ENCODE measurements at places on chromosomes 3 and 15. TPM values are rescaled to one million over a fixed set of nuclear protein-coding genes. Genes with fewer than 3 reads are reported as not detected.

Gene KNG1
- total RNA-seq: not detected

Gene TMEM207
- total RNA-seq: not detected

Gene ZMYND10
- total RNA-seq: 2.2 TPM

Gene ZNF35
- total RNA-seq: 5.4 TPM

Gene LMLN
- 7.9 TPM for total RNA-seq

GRCh38 chr3:57910990-57911389 lies 97.2 kb upstream of the FLNB start:
- no peak overlapping the region for H3K27ac ChIP-seq
- H3K4me1 ChIP-seq: peaks cover 1% of the 10 kb centered on the region
- peaks cover 12% of the 10 kb centered on the region for H3K36me3 ChIP-seq
- H3K4me3 ChIP-seq: no peak overlapping the region

DNA sequence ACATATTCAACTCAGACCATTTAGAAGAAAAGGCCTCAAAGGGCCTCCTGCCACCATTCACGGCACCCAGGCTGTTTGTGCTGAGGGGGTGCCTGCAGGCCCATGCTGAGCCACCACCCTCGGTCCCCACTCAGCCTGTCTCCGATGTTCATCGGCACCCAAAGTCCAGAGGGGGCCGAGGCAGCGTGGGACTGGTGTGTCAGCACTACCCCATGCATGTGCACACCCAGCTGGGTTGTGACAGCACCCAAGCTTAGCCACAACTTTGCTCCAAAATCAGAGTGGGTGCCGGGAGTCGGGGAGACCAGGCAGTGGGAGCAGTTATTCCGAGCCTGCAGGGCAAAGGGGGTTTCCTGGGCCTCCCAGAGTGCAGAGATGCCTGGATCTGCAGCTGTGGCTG lies 508.5 kb upstream of the ZNF717 start:
- no peak overlapping the region for H3K27ac ChIP-seq
- H3K36me3 ChIP-seq: no peaks in the 10 kb centered on the region
- H3K4me3 ChIP-seq: no peak overlapping the region
- H3K4me1 ChIP-seq: no peaks in the 10 kb centered on the region
- no peak for DNase-seq

GRCh38 chr15:83282776-83283137 lies 1.7 kb downstream of the BNC1 start:
- no peaks in the 10 kb centered on the region for H3K36me3 ChIP-seq
- peaks cover 7% of the 10 kb centered on the region for H3K4me1 ChIP-seq
- peaks cover 76% of the 10 kb centered on the region for H3K27me3 ChIP-seq
- no peak overlapping the region for H3K27ac ChIP-seq
- no peak overlapping the region for H3K4me3 ChIP-seq

DNA sequence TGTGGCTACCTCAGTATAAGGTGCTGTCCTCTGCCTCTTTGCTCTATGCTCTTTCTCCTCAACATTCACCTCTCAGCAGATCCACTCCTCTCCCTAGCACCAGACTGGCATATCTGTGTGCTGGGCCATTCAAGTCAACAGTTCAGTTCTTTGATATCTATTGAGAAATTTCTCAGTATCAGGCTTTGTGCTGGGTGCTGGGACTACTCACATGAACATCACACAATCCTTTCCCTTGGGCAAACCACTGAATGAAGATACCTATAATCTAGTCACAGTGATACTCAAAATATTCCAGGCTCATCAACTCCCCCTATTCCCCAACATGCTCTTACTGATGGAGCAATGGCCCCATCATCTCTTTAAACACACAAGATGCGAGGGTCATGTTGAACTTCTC lies 120.8 kb downstream of the RPL22L1 start:
- no peak for DNase-seq
- peaks cover 18% of the 10 kb centered on the region for H3K27me3 ChIP-seq
- H3K36me3 ChIP-seq: no peaks in the 10 kb centered on the region
- no peak overlapping the region for H3K4me3 ChIP-seq

GRCh38 chr3:129838086-129838485 lies 55.4 kb downstream of the TMCC1 start:
- peaks cover 6% of the 10 kb centered on the region for H3K36me3 ChIP-seq
- H3K27ac ChIP-seq: no peak overlapping the region
- H3K4me1 ChIP-seq: no peaks in the 10 kb centered on the region
- H3K4me3 ChIP-seq: no peak overlapping the region
- H3K27me3 ChIP-seq: no peaks in the 10 kb centered on the region
- no peak for DNase-seq

All from activated naive CD8-positive, alpha-beta T cell treated with anti-CD3 and anti-CD28 coated beads, Interleukin-2, amount 10 ng/mL, durations not matched to agents 7 days and 5 days (primary cell).